ENCODE measurements at places on chromosomes 7 and 10.

DNA sequence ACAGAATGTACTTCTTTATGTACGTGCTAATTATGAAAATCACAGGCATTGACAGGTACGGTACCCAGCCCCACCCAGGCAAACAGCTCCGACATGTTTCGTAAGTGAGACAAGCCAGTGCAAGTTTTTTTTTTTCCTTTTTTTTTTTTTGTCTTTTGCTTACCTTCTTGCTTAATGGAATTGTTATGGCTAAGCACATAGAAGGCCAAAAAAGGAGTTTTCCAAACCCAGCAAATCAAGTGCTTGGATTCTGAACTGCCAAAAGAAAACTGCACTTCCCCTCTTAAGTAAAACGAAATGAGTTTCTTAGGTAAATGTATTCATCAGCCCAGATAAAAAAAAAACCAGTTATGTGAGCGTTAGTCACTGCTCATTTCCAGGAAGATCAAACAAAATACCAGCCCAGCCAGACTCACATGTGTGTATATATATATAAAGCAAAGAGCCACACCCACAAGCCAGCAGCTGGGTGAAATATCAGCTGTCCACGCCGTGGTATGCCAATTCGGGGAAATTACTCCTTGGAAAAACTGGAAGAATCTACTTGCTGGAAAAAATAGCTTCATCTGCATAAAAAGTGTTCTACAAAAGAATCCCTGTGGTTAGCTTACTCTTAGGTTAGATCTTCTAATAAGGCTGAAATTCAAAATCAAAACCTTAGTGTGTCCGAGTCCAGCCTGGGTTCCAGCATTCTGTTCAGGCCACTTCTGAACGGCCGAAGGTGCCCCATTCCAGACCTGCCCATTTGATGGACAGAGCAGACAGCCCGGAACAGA lies 8.0 kb downstream of the KLF6 start:
- DNase-seq, result peak; percentile 66

GRCh38 chr10:128895473-128895872 lies 571.6 kb upstream of the MGMT start:
- DNase-seq, result no peak

DNA sequence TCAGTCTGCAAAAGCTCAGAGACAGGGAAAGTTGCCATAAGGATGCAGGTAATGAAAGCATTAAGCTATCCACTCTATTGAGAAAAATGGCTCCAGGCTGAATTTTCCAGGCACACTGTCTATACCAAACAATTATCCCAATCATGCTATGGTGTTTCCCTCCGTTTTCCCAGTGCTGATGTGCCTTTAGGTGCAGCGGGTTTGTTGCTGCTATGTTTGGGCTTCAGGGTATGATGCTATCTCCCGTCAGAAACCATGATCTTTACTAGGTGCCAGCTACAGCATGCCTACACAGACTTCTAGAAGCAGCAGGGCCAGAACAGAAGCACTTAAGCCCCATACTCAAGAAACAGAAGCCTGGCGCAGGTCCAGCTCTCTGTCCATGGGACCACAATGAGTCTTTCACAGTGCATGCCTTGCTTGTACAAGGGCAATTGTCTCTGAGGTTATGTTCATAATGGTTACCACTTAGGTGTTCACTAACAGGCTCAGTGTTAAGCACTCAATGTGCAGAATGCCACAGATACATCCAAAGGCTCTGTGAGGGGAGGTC lies 19.4 kb downstream of the STEAP1B start:
- DNase-seq, result no peak

- no peak for DNase-seq
These were observed 12.0 kb upstream of the FMC1 start for GRCh38 chr7:139329119-139329518.

GRCh38 chr7:82175319-82175718 lies 268.3 kb downstream of the CACNA2D1 start:
- no peak for DNase-seq

- no peak for DNase-seq
These were observed 263.6 kb upstream of the LRGUK start for GRCh38 chr7:133863362-133864061.

GRCh38 chr10:60171436-60172013 lies 218.2 kb downstream of the ANK3 start:
- DNase-seq, result no peak

GRCh38 chr7:55556031-55556430 lies 16.3 kb downstream of the VOPP1 start:
- no peak for DNase-seq

DNA sequence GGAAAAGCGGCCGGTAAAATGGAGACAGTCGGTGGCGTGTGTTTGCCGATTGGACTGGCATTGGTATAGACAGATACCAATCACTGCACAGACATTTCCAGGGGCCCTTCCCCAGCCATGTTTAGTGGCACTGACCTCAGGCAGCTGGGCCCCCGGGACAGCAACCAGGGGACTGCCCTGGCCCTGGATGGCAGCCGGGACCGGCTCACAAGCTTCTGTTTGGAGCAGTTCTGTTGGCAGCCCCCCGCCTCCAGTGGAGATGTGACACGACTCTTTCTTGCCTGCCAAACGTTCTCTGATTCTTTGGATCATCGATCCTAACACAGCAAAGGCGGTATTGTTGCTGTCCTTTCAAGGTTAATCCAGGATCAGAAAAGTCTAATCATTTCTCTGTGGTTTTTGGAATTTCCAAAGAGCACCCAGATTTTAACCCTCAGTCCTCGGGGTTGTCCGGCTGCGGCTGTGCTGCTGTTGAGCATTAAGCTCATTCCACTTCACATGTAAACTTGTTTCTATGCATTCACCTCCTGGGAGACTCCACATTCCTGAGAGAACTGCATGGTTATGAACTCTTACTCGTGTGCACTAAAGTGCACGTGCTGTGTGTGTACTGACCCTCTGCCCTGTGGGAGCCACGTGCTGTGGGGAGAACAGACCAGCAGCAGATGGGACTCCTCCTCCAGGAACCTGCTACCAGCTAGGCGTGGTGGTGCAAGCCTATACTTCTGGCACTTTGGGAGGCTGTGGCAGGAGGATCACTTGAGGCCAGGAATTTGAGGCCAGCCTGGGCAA lies 46.0 kb downstream of the FOXK1 start:
- no peak for DNase-seq

- DNase-seq, result no peak
These were observed 8.2 kb upstream of the SVIL start for GRCh38 chr10:29642990-29643389.

- peak; percentile 82 for DNase-seq
These were observed 81.9 kb upstream of the C1GALT1 start for GRCh38 chr7:7100432-7100849.

- no peak for DNase-seq
These were observed 25.9 kb downstream of the HTRA1 start for GRCh38 chr10:122487174-122487765.

DNA sequence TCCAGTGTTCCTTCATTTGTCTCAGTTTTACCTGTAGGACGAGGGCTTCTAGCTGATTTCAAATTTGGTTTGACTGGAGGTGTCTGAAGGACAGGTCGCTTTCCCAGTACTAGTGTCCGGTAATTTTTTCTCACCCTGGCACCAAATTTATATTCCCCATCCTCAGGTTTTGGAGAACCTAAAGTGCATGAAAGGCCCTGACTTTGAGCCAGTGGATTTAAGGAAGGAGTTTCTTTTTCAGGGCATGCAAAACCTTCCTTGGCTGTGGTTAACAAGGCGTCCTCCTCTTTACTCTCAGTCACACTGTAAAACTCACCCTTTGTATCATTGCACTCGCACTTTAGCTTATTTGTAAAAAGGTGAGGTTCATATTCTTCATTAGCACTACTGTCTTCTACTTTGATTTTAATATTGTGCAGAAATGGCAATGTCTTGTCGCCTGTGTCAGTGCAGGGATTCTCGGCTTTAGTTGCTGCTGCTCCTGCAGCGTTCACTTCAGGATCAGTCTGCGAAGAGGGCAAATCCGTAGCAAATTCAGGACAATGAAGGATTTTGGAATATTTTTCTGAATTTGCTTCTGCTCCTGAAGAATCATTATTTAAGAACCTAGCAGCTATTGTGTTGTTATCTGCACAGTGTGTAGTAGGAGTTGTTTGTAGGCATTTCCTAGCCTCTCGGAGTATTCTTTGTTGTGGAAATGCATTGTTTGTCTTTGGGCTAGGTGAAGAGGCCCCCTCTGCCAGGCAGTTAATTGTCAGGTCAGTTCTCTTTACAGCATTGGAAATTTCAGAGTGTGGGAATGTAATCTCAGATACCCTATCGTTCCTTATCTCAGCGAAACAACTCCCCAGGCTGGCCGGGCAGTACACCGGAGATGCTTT lies 9.9 kb downstream of the SKIDA1 start:
- no peak for DNase-seq

DNA sequence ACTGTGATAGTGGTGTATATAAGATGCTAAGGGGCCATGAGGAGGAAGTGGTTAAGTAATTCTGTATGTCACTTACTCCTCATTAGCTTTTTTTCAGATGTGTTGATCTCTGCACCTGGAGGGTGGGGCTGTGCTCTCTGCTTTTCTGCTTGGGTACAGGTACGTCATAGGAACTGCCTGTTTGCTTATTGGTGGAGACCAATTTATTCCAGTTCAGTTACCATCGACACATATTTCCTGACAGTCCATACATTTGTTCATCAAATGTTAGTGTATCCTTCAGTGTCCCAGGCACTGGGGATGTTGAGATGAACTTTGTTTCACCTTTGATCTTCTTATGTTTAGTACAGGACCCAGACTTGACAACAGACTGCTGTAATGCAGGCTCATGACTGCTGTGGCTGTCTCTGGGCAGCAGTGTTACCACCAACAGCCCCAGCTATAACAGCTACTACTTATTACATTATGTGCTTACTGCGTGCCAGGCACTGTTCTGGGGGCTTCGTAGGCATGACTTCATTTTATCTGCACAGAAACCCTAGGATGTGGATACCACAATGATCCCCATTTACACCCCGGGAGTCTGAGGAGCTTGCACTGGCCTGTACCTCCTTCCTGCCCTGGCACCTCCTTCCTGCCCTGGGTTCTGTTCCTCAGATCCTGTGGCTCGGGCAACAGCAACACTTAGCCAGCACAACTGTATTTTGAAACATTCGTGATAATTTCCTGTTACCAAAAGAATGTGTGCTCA lies 87.4 kb downstream of the BUB3 start:
- DNase-seq, result peak; percentile 1

DNA sequence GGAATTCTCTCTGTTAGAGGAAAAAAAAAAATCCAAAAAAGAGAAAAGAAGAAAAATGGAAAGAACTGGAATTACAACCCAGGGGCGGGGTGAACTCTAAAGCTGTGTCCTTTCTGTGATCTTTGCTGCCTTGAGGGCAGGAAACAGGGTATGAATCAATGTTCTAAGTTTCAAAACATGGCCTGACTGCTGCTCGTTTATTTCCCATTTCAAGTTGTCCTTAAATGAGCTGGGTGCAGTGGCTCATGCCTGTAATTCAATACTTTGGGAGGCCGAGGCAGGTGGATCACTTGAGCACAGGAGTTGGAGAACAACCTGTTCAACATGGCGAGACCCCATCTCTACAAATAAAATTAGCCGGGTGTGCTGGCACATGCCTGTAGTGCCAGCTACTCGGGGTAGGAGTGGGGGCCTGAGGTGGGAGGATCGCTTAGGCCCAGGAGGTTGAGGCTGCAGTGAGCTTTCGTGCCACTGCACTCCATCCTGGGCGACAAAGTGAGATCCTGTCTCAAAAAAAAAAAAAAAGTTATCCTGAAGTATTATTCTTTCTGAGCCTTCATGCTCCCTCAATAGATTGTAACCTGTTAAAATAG lies 24.7 kb upstream of the TFAM start:
- DNase-seq, result no peak

- DNase-seq, result no peak
These were observed 16.1 kb downstream of the COL17A1 start for GRCh38 chr10:104069613-104070012.

DNA sequence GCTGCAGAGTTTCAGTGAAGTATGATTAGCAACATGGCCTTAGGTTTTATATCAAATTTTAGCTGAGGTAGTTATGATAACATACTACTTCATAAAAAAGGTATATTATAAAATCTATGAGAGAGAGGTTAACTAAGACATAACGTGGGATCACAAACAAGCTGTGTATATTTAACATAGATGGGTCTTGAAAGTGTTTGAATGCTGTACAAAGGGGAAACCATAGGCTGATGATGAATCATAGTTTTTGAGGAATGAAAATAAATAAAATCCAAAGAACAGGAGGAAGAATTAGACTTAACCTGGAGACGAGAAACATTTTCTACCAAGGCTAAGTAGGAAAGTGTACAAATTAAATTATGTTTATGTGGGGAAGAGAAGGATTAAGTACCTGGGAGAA lies 119.0 kb downstream of the GNAI1 start:
- DNase-seq, result no peak

DNA sequence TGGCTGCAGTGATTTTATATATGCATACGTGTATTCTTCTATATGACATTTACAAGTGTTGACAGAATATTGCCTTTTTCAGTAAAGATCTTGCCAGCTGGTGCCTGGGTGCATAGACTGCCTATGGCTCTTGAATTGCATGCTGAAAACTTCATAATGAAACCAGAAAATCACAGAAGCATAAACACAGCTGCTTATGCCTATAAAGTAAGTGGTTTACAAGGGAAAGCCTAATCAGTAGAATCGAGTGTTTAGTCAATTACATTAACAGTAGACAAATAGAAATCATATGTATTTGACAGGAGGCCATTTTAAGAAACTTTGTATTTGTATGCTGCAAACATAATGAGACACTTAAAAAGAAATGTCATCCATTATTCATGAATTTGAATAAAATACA lies 82.5 kb downstream of the TMEM168 start:
- no peak for DNase-seq

DNA sequence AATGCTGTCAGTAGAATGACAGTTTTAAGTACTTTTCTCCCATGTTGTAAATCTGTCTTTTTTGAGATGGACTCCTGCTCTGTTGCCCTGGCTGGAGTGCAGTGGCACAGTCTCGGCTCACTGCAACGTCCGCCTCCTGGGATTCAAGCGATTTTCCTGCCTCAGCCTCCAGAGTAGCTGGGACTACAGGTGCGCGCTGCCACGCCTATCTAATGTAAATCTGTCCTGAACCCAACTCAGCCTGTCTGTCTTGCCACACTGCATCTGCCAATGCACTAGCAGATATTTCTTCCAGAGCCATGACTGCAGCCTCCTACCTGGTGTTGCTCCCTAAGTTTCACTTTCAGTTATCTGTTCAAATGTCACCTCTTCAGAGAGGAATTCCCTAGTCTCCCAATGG lies 264.1 kb downstream of the PHF14 start:
- no peak for DNase-seq

DNA sequence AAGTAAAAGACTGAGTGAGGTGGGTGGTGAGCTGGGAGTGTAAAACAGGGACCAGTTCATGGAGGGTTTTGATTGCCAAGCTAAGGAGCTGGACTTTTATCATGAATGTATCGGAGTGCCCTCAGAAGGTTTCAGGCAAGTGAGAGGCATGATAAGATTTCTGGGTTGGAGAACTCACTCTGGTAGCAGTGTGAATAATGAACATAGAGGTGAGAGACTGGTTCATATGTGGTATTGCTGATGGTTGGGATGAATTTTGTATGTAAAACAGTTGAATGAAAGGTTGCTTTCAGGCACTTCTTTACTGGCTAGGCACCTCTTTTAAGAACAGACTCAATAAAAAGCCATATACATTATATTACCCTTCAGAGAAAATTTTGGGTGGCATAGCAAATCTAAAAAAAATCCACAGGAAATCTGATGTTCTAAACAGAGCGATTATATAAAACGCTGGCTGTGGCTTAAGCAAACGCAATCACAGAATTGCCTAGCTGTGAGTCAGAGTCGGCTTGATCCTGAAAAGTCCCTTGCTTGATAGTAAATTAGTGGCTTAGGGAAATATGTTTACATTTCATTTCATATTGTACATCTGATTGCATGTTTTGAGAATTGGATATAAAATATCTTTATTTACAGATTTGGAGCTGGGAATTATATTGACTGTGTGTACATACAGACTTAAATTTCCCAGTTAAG lies 92.9 kb upstream of the HDAC9 start:
- DNase-seq, result peak; percentile 65

GRCh38 chr10:26697922-26698608 lies 564 bp downstream of the PDSS1 start:
- no peak for DNase-seq

All from common myeloid progenitor, CD34-positive (primary cell).